ENCODE measurements at places on chromosomes 1 and 21. TPM values are rescaled to one million over a fixed set of nuclear protein-coding genes. Genes with fewer than 3 reads are reported as not detected.

DNA sequence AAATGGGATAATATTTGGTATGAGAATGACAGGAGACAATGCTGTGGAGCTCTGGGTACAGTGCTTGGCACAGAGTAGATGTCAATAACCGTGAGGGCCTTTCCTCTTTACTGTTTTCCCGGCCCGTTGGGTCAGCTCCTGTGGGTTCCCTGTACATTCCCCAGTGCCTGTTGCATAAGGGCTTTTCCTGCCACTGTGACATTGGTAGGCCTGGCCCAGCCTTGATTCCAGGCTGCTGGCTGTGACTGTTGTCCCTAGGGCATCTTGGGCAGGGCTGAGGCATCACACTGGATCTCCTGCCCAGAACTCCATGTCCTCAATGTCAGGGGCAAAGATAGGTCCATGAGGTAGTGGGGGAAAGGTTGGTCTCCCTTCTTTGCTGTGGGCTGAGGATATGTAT lies 25.8 kb upstream of the MYCL start:
- no peaks in the 10 kb centered on the region for H3K36me3 ChIP-seq
- no peak overlapping the region for H3K4me3 ChIP-seq
- no peaks in the 10 kb centered on the region for H3K4me1 ChIP-seq
- no peak for DNase-seq

- H3K27me3 ChIP-seq: no peaks in the 10 kb centered on the region
- no peak overlapping the region for H3K4me3 ChIP-seq
- no peaks in the 10 kb centered on the region for H3K4me1 ChIP-seq
- DNase-seq: no peak
These were observed 245.3 kb upstream of the ZP4 start for GRCh38 chr1:238135708-238136664.

DNA sequence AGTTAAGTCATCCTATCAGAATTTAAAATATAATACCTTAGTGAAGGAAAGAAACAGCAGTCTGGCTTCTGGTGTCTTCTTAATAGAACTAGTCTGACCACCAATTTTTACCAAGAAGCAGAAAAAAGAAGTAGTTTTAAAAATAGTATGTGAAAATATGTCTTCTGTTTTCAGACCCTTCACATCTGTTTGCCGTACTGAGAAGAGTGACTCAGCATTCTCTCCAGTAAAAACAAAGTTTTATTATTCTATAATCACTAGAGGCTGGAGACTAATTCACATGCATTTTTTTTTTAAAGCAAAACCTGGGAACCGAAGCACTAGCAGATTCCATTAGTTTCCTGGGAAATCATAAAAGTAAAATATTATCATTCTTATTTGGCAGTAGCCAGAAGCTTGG lies 163.8 kb downstream of the COL24A1 start:
- no peaks in the 10 kb centered on the region for H3K4me1 ChIP-seq
- H3K36me3 ChIP-seq: no peaks in the 10 kb centered on the region
- H3K4me3 ChIP-seq: no peak overlapping the region
- H3K27ac ChIP-seq: no peak overlapping the region
- no peak for DNase-seq

The GNAT2 gene
- total RNA-seq: 0.44 TPM

- no peak overlapping the region for H3K27ac ChIP-seq
- H3K27me3 ChIP-seq: no peaks in the 10 kb centered on the region
- no peak for DNase-seq
- no peaks in the 10 kb centered on the region for H3K36me3 ChIP-seq
These were observed 10.6 kb upstream of the EXO1 start for GRCh38 chr1:241837416-241837815.

The MYCBP gene
- total RNA-seq: 17.4 TPM
